T follicular helper cell (primary cell): ENCODE measurements at places on chromosomes 7 and 10.

GRCh38 chr10:110040767-110041478 lies 33.1 kb downstream of the ADD3 start:
- no peak for DNase-seq

- no peak for DNase-seq
Observed at GRCh38 chr7:122535086-122535485, 163.8 kb downstream of the RNF133 start.

DNA sequence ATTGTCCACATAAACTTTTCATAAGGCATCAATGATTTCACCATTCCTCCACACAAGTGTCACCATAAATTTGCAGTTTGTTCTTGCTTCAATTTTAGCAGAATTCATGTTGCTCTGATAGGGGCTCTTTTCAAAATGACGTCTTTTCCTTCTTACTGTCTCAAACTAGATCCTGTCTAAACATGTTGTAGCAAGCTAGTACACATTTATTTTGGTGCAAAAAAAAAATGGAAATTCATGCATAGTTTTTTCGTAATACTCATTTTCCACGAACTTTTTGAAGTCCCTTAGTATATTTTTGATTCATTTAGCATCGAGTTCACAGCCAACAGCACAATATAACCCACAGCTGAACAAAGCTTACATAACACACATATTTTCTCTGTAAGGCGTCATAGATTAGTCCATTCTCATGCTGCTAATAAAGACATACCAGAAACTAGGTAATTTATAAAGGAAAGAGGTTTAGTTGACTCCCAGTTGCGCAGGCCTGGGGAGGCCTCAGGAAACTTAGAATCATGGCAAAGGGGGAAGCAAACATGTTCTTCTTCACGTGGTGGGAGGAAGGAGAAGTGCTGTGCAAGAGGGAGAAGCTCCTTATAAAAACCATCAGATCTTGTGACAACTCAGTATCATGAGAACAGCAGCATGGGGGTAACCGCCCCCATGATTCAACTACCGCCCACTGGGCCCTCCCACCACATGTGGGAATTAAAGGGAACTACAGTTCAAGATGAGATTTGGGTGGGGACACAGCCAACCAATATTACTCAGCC lies 301.5 kb downstream of the CCDC3 start:
- DNase-seq = no peak

DNA sequence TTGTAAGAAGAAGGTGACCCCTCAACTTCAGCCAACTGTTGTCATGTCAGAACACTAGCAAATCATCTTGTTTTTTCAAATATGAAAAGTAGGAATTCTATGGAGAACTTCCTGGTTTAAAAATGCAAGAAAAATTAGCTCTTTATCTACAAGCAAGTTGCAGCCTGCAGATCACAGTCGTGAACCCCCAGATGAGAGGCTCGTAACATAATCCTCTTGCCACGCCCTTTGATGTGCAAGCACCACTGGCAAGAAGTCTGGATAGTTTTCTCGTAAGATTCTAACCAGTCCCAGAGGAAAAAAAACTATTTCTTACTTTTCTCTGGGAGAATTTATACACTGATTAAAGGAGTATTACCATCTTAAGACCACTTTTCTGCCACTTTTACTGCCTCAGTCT lies 132.3 kb downstream of the DPY19L1 start:
- DNase-seq = no peak

- no peak for DNase-seq
Observed at GRCh38 chr7:132739271-132739955, 163.1 kb upstream of the PLXNA4 start.

GRCh38 chr10:63841761-63842160 lies 320.6 kb downstream of the REEP3 start:
- DNase-seq = no peak

DNA sequence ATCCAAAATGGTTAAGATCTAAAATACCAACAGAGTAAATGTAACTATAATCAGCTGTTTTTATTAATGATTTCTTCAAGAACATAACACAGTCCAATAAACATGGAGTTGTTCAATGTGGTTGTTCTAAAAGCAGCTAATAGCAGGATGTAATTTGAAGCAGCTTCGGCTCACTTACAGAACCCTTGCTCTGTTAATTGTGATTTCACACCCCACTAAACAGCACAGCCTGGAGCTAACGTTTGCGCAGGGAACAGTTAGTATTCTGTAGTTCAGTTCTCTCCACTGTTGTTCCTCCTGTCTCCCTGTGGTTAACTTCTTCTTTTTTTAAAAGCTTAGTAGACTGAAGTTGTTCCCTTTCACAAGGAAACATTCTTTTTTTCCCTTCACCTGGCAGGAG lies 104.0 kb downstream of the GRM3 start:
- DNase-seq = no peak

DNA sequence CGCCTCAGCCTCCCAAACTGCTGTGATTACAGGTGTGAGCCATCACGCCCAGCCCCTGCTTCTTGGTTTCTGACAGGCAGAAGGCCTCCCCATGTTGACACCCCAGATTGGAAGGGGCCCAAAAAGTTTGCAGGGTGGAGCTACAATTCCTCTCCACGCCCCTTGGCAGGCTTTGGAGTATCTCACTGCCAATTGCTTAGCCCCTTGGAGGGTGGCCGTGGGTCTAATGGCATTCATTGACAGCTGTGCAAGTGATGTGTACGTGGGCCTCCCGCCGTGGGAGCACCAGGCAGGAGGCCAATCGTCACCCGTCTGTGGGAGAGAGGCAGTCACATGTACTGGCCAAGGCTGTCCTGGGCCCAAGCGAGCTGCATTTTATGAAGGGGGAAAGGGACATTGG lies 73.7 kb upstream of the PPIF start:
- DNase-seq = no peak
